ENCODE measurements at places on chromosomes 16 and 17.

DNA sequence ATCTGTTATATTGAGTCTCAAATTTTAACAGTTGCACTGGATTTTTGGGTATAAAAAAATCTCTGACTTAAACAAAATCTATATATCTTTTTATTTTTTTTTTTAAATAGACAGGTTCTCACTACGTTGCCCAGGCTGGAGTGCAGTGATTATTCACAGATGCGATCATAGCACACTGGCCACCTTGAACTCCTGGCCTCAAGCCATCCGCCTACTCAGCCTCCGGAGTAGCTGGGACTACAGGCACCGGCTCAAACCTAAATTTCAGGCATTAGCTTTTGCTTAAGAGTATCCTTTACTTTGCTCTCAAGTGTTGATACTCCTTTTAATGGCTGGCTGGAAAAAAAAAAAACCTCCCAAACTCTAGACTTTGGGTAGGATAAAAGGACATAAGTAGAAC lies 61.6 kb downstream of the RPGRIP1L start:
- no peak for DNase-seq

DNA sequence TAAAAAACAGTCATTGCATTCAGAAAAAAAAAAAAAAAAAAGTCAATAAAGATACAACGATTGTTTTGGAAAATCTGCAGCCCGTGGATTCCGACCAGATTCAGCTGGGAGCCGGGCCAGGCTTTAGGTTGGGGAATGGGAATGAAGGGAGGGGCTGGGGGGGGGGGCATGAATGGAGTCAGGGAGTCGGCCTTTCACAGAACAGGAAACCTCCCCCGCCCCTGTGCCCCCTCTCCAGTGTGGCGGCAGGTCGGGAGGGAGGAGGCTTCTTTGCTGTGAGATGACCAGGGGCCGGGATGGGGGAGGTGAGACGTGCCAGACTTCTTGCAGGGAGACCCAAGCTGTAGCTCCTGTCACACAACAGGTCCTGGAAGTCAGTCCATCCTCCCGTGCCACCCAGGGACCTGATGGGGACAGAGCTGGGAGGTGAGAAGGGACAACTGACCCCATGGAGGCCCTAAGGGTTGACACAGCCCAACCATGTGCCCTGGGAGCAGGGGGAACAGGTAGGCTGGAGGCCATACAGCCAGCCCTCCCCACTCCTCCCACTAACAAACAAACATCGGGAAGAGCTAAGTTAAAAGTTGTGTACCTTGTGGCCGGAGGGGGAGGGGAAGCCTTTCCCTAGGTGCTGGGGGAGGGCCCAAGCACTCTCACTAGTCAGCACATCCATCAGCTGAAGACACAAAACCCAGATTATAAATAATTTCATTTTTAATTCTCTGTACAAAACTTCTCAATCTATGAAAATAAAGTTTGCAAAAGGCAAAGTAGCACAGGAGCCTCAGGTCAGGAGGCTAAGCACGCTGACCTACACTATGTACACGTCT lies 25.2 kb downstream of the SREBF1 start:
- no peak for DNase-seq

DNA sequence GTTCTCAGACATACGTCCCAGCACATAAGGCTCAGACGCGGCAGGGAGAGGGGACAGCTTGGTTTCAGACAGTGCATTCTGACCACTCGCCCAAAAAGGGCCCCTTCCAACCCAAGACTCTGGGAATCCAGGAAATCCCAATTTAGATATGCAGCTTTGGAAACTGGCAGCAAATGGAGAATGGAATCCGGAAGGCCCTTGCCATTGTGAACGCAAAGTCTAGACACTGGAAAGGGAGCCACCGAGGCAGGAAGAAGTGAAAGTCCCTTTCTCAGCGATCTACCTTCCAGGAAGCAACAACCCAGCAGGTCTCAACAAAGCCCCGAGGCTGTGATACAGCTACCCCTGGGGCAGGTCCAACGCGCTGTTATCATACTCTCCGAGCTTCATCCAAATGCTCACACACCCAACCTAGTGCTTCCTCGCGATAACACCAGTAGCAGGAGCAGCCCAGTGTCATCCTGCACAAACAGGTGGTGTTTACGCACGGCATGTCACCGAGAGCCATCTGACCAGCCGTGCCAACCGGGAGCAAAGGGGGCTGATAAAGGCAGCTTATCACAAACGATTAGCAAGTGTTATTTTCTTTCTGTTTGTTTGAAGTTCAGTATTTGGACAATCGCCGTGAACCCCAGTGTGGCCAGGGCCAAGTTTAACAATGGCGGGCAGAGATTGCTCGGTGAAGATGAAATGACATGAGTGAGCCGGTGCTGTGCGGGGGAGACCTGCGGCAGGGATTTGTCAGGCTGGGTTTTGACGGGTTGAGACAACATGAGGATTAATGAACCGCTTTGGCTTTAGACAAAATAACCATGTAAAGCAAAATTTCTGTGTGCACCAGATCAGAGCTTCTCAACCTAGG lies 240.6 kb downstream of the FOXL1 start:
- DNase-seq, result no peak

GRCh38 chr16:3032624-3033023 lies 4.1 kb downstream of the BICDL2 start:
- no peak for DNase-seq

- no peak for DNase-seq
These were observed 170.7 kb downstream of the SEC14L1 start for GRCh38 chr17:77311371-77311981.

DNA sequence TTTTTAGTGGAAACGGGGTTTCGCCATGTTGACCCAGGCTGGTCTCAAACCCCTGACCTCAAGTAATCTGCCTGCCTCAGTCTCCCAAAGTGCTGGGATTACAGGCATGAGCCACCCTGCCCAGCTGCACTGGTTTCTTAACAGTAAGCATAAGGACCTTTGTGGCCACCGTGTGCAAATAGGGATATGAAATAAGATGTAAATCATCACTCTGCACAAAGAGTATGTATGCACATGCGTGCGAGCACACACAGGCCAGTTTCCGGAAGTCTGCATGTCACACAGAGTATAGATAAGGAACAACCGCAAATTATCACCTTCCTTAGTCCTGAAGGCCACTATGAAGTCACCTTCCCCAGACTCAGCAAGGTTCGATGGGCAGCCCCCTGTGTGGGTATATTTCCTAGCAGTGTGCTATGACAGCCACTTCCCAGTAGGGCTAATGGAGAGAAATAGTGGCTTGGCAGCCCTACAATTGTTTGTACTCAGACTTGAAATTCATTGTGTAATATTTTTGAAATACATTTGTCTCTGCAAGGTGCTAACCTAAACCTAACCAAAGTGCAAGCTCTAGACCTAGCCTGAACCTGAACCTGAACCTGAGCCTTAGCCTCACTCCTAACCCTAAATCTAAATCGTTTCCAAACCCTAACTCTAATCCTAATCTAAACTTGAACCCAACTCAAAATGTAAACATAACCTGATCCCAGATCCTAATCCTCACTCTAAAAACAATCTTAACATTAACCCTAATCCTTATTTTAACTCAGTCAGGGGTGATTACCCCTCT lies 48.4 kb upstream of the SKAP1 start:
- peak; percentile 78 for DNase-seq

GRCh38 chr17:4972752-4973151 lies 5.1 kb upstream of the SPAG7 start:
- DNase-seq, result no peak

GRCh38 chr16:46932802-46933201 lies 40.7 kb downstream of the DNAJA2 start:
- peak; percentile 53 for DNase-seq

GRCh38 chr17:79042421-79043190 lies 18.6 kb downstream of the C1QTNF1 start:
- DNase-seq, result peak; percentile 68

GRCh38 chr17:50209472-50210239 lies 8.2 kb upstream of the COL1A1 start:
- DNase-seq, result no peak

DNA sequence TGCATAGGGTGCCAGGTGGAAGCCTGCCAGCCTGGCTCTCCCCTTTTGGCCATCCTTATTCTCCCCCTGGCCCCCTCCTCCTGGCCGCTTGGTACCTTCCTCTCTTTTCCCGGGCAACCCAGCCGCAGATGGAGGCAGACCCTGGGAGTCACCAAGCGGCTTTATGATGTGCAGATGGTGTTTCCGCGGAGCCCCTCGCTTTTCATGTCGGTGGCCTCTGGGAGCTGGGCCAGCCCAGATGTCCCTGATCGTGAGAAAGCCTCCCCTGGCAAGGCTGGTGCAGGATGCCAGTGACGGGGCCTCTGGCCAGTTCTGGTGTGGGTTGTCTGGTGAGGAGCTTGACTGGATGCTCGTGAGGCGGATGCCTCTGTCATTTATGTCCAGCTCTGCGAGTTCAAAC lies 18.0 kb upstream of the BRD7 start:
- DNase-seq, result no peak

GRCh38 chr16:23333034-23333579 lies 31.0 kb downstream of the SCNN1B start:
- no peak for DNase-seq

GRCh38 chr17:51463353-51463752 lies 203.0 kb downstream of the UTP18 start:
- DNase-seq, result no peak

GRCh38 chr16:9061358-9061813 lies 30.1 kb upstream of the HAPSTR1 start:
- DNase-seq, result no peak

GRCh38 chr17:45734598-45734997 lies 49.5 kb upstream of the CRHR1 start:
- DNase-seq, result no peak

GRCh38 chr17:59840329-59841090 lies 52.2 kb downstream of the TUBD1 start:
- DNase-seq, result no peak

DNA sequence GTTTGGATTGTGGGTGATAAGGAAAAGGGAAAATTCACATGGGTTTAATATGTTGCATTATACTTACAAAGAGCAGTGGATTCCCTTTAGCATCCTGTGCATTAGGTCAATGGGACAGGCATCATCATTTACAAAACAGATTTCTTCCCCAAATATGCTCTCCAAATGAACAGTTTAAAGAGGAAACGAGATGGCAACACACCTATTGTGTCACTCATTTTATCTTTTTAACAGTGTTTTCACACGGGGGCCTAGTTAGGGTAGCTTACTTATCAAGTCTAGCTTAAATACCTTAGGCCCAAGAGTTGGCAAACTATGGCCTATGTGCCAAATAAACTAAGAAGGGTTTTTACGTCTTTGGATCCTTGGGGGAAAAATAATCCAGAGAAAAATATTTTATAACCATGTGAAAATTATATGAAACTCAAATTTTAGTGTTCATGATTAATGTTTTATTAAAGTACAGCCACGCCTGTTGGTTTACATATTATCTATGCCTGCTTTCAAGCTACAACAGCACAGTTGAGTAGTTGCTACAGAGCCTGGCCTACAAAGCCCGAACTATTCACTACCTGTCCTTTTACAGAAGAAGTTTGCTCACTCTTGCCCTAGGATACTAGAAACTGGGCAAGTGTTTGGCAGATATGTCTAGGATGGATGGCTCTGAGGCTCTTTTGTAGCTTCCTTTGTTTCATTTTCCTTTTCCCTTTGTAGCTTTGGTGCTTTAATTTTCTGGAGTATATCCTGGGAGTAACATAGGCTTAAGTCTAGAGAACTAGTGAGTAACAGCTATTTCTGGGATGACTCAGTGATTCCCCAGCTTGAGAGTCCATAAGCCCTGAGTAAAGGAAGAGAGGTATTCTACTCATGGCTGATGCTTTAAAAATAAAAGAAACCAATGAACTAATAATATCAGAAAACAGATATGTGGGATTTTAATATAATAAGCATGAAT lies 12.4 kb downstream of the NUP93 start:
- DNase-seq, result no peak

GRCh38 chr16:3282103-3282729 lies 1.1 kb upstream of the ZNF263 start:
- no peak for DNase-seq

DNA sequence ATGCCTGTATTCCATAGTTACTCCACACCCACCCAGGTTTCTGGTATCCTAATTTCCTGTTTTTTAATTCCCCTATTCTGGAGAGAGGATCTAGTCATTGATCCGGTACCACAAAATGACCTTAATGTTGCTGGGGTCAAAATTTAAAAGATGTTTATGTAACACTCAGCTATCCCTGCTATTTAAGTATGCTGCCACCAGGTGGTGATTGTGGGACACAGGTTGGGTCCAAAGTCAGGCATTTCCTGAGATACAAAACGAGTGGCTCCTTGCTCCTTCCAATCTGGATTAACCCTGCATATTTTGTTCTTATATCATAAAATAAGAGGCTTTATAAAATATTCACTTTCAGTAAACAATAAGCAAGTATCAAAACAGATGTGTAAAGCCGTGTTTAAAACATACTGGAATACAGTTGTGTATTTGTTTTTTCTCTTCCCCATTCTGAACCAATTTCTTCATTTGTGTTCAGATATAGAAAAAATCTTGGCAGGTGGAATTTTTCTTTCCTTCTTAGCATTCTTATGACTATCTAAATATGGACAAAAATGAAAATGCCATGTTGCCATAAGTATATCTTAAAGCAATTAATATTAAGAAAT lies 16.3 kb downstream of the HS3ST4 start:
- DNase-seq, result peak; percentile 31

DNA sequence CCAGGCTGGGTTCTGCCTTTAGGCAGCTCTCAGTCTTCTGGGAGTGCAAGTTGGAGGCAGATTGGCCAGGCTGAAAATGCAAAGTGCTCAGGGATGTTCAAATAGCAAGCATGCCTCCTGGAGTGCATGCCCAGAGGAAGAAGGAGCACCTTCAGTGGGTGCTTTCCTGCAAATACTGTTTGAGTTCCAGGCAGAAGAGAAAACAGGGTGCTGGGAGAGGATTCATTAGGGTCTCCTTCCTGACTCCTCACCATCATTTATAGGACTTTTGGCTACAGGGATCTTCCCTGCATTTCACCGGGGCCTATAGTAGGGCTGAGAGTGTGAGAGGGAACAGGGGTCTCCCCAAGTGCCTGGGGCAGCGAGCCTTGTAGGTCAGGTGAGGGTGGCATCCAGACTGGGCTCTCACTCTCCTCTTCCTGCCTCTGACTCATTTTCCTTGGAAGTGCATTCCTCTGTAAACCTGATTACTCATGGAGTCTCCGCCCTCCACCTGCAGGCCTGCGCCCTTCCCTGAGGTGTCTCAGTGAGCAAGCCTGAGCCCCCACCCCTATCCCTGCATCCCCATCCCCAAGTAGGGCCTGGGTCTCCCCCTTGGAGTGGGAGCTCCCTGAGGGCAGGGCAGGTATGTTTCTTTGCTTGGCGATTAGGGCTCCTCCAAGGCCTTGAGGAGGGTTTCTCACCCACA lies 17.1 kb upstream of the TNS4 start:
- no peak for DNase-seq

DNA sequence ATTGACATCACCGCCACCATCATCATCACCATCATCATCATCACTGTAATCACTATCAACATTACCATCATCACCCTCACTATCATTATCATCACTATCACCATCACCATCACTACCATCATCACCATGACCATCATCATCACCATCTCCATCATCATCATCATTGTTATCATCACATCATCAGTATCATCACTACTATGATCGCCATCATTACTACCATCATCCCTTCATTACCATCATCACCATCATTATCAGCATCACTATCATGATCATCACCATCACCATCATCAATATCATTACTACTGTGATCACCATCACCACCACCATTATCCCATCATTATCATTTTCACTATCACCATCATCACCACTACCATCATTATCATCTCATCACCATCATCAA lies 368.3 kb downstream of the SEC14L1 start:
- no peak for DNase-seq

Measured in GM10248 (cell line).